GM23248 (cell line): ENCODE measurements at places on chromosomes 16 and 17. TPM values are rescaled to one million over a fixed set of nuclear protein-coding genes. Genes with fewer than 3 reads are reported as not detected.
A peak's percentile ranks its signal among the peaks of the same experiment; 100 is the strongest.

DNA sequence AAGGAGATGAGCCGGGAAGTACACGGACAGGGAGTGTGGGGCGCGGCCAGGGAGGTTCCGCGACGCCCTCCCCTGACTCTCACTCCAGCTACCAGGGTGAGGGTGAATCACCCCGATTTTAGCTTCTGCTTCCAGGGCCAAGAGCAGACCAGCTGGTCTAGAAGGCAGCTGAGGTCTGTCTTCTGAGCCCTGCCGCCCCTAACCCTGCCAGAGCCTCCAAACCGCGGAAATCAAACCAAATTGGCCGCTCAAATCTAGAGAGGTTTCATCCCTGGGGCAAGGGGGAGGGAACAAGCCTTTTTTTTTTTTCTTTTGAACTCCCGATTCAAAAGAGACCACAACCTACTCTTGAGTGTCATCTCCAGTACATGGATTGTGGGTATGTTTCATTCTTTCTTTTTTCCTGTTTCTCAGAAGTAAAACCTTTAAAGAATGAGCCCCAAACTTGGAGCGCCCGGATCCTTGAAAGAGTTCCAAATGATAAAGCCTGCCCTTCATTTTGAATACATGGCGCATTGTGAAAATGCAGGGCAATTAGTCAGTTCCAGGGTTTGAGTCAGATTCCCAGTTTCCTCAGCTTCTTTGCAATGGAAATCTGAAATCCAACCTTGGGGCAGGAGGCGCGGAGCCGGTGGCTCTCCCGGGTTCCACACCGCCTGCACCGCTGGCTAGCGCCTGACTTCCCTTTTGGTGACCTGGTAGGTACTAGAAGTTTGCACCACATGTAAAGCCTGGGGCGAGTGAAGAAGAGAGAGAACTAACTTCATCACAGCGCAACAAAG, 16.5 kb upstream of the ZFHX3 start:
- H3K4me1 ChIP-seq: peaks cover 44% of the 10 kb centered on the region
- H3K4me3 ChIP-seq: peak overlapping the region; percentile 72
- peak overlapping the region; percentile 85 for H3K27ac ChIP-seq
- DNase-seq: peak; percentile 89
- no peaks in the 10 kb centered on the region for H3K27me3 ChIP-seq

GRCh38 chr16:60107437-60107836, 1373.3 kb upstream of the GOT2 start:
- H3K27ac ChIP-seq: no peak overlapping the region
- H3K27me3 ChIP-seq: no peaks in the 10 kb centered on the region
- no peaks in the 10 kb centered on the region for H3K4me1 ChIP-seq
- H3K36me3 ChIP-seq: no peaks in the 10 kb centered on the region
- H3K4me3 ChIP-seq: no peak overlapping the region

DNA sequence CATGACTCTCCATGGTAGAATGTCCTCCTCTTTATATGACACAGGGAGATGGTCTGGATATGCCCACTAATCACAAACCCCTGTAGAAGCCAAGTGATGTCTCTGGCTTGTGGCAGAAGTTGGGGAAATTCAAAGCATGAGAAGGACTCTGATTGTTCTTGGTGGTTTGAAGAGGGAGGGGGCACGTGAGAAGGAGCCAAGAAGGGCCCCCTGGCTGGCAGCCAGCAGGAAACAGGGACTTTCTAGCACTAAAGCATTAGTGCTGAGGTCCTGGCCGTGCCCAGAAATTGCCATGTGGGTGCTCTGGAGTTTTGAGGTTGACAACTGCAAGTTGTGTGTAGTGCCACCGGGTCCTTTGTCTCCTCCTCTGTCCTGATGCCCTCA, 199.9 kb downstream of the LGALS9B start:
- no peaks in the 10 kb centered on the region for H3K27me3 ChIP-seq
- H3K36me3 ChIP-seq: no peaks in the 10 kb centered on the region
- no peak overlapping the region for H3K27ac ChIP-seq
- DNase-seq: no peak
- no peaks in the 10 kb centered on the region for H3K4me1 ChIP-seq

DNA sequence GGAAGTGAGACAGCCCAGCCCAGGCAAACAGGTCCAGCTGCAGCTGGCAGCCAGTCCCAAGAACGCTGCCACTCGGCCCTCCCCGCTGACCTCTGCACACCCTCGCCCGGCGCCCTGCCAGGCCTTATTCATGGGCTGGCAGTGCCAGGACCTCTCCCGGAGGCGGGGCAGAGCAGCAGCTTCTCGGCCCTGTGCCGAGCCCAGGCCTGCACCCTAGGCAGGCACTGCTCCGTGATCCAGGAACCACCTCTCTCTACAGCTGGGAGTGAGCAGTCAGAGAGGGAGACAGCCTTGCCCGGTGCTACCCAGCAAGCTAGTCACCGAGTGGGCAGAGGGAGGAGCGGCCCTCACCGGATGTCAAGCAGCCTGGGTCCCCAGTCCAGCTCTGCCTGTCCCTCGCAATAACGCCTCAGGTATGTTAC, 79.9 kb upstream of the CBX4 start:
- no peaks in the 10 kb centered on the region for H3K4me1 ChIP-seq
- peak; percentile 67 for DNase-seq
- H3K4me3 ChIP-seq: no peak overlapping the region
- H3K27ac ChIP-seq: no peak overlapping the region

- peak; percentile 88 for DNase-seq
- H3K4me3 ChIP-seq: peak overlapping the region; percentile 54
- no peaks in the 10 kb centered on the region for H3K36me3 ChIP-seq
- no peaks in the 10 kb centered on the region for H3K27me3 ChIP-seq
- peak overlapping the region; percentile 96 for H3K27ac ChIP-seq
- peaks cover 70% of the 10 kb centered on the region for H3K4me1 ChIP-seq
Measured at GRCh38 chr16:24988593-24989338, 26.4 kb downstream of the ARHGAP17 start.

DNA sequence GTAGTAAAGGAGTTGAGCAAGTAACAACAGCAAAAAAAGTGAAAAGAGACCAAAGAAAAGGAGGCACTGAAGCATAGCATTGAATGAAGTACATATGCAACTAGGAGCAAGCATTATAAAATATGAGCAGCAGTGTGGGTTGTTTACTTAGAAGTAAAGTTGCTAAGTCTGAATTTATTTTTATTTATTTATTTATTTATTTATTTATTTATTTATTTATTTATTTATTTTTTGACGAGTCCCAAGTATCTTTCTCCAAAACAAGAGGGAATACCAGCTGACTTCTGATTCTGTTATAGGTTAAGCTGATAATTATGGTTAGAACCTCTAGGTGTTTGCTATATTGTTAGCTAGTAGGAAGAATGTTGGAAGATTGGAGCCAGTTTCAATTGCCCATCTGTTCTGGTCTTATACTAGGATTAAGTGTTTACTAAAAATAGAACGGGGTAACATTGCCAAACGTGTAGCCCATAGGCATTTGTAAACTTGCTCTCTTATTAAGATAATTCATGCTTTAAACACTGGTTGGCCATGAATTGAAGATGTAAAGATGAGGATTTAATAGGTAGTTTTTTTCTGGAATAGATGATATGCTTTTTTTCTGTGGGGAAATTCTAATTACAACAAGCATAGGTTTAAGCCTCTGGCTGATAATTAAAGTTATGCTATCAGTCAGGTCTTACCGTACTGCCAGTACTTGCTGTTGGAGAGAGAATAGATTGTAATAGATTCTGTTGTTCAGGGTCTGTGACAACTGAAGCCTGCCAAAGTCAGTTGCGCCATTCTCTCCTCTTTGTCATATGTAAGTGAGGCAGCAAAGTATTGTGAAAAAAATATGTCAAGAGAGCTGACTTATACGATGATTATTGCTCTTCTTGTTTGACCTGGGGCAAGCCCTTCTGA, 66.7 kb downstream of the PPM1E start:
- peak; percentile 5 for DNase-seq
- no peaks in the 10 kb centered on the region for H3K36me3 ChIP-seq
- no peak overlapping the region for H3K27ac ChIP-seq
- 0 out of 2 replicates have a peak, but pooled peaks cover 7% of the 10 kb centered on the region for H3K27me3 ChIP-seq

DNA sequence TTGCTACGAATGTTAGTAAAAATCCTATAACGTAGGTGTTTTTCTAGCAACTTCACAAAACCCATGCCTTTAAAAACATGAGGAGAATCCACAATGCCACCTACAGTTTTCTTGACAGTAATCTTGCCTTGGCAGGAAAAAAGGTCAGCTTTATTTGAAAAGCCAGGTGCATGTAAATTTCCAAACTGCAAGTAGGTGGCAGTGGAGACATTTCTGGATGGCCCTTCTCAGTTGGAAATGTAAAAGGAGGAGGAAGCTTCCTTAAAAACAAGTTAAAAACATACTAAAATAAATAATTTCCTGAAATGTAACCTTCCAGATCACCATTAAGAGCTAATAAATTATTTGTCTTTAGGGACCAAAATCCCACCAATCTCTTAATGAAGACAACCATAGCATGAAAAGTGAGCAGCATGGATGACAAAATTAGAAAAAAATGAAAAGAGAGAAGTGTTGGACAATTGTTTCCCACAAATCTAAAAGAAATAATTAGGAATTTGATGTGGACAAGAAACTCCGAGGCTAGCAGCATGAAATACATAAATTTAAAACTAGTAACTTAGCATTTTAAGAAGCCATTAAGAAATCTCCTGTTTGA, 152.2 kb downstream of the SNX11 start:
- H3K27me3 ChIP-seq: no peaks in the 10 kb centered on the region
- peak; percentile 58 for DNase-seq
- H3K4me1 ChIP-seq: peaks cover 7% of the 10 kb centered on the region

DNA sequence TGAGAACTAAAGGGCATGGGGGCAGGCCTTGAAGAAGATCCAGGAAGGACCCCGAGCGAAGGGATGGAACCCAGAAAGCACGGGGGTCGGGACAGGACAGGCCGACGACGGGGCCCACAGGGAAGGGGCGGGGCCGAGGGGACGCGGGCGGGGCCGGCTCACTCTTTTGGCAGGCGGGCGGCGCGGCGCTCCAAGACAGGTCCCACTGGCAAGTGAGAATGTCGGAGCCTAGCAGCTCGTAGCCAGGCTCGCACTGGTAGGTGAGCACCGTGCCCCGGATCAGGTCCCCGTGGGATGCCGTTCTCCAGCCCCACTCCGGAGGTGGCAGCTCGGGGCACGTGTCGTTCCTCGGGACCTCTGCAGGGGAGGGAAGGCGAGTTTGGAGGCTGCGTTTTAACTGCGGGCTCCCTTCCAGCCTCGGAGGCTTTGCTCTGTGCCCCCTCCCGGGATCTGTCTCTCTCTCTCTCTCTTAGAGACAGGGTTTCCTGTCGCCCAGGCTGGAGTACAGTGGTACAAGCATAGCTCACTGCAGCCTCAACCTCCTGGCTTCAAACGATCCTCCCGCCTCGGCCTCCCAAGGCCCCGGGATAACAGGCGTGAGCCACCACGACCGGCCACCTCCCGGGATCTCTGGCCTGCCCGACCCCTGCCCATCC, 13.7 kb upstream of the CDIPT start:
- no peaks in the 10 kb centered on the region for H3K4me1 ChIP-seq
- H3K27me3 ChIP-seq: 0 out of 2 replicates have a peak, but pooled peaks cover 6% of the 10 kb centered on the region
- peak; percentile 42 for DNase-seq

- no peaks in the 10 kb centered on the region for H3K36me3 ChIP-seq
- H3K27me3 ChIP-seq: no peaks in the 10 kb centered on the region
- H3K4me3 ChIP-seq: no peak overlapping the region
- no peaks in the 10 kb centered on the region for H3K4me1 ChIP-seq
- H3K27ac ChIP-seq: no peak overlapping the region
Measured at GRCh38 chr16:47834485-47835024, 321.2 kb downstream of the ABCC12 start.

DNA sequence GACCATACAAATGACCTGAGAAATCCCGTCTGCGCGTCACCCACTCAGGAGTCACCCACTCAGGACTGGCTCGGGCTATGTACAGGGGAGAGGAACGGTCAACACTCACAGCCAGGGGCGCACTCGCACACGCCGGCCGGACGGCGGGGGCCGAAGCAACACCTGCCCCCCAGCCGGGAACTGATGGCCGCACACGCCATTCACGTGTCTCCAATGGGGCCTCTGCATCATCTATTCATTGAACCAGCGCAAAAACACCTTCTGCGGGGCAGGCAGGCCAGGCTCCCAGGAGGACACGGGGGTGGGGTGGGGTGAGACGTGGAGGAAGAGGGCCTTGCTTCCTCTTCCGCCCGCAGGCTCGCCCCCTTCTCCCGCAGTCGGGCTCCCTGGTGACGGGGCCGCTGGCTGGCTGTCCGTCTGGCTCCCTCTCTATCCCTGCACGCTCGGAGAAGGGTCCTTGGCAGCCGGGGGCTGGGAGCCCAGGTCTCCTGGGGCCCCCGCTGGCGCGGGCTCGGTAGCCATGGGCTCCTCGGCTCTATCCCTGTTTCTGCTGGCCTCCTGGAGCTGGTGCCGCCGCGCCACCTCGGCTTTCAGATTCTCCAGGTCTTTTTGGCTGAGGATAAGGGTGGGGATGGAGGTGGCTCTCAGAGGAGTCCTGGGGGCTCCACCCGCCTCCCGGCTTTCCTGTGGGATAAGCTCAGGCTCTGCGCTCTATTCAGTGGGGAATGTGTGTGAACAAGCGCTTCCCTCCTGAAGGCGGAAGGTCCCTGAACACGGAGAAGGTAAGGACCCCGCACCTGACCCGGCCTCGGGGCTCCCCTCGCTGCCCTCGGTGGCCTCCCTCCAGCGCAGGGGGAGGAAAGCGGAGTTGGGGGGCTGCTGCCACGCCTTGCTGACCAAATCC, 21.1 kb downstream of the CLUH start:
- H3K4me1 ChIP-seq: peaks cover 19% of the 10 kb centered on the region
- no peak overlapping the region for H3K27ac ChIP-seq
- no peak for DNase-seq
- no peak overlapping the region for H3K4me3 ChIP-seq
- no peaks in the 10 kb centered on the region for H3K36me3 ChIP-seq
- H3K27me3 ChIP-seq: no peaks in the 10 kb centered on the region

DNA sequence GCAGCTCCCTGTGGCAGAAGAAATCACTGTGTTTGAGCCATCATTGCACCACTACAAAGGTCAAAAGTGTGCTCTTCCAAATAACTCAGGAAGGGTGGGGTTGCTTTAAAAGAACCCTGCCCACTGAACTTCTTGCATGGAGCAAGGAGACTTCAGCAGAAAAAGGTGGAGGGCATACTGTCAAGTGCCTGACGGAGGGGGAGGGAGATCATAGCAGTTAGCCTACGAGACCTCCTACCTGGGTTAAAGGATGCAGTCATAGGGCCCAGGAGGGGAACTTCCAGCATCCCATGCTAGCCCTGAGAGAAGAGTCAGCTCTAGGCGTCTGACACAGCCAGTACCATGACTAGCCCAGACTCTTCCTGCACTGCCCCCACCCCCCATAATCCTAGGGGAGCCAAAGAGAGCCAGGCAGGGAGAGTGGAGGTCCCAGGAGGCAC, 45.3 kb upstream of the MSI2 start:
- peak; percentile 42 for DNase-seq
- H3K4me3 ChIP-seq: no peak overlapping the region
- H3K27ac ChIP-seq: no peak overlapping the region
- H3K4me1 ChIP-seq: peaks cover 13% of the 10 kb centered on the region
- H3K27me3 ChIP-seq: no peaks in the 10 kb centered on the region; the same call in 1 of the 2 replicates
- H3K36me3 ChIP-seq: no peaks in the 10 kb centered on the region

Gene PLEKHM1
- total RNA-seq: 19.1 and 26.0 TPM in 2 replicates

Gene IGFALS
- total RNA-seq: 0.51 TPM in 1 of 2 replicates, not detected in the other

Gene AOC3
- total RNA-seq: 0.13 TPM in 1 of 2 replicates, not detected in the other

Gene MED9
- total RNA-seq: 9.6 and 10.3 TPM in 2 replicates

Gene MT1B
- not detected in 2 replicates for total RNA-seq

Gene SGCA
- 1.6 TPM in 1 of 2 replicates, not detected in the other for total RNA-seq
